ENCODE measurements at places on chromosomes 4 and X.
A peak's percentile ranks its signal among the peaks of the same experiment; 100 is the strongest.

DNA sequence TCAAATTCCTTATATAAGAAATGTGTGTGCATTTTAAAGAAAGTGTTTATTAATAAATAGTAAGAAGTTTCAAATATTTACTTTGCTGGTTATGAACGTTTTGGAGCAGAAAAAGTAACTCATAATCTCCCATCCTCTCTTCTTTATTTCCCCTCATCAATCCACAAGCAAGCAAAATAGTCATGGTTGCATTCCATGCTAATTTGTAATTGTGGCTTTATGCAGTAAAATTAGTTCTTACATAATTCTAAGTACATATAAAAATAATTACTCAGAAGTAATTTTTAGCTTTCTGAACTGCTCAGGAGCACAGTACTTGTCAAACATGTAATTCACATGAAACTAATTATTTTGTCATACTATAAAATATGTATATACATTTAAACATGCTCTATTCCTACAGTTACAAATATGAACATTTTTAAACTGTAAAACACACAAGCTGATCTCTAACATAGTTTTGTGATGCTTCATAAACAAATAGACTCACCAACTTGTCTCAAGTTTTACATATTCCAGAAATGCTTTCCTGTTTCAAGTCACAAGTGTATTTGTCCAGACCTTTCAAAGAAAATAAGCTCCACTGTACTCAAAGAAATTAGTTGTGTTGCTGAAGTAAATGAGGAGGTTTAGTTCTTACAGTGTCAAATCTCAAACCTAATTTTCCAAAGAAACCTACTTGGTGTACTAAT, 218.9 kb downstream of the PABPC4L start:
- no peak for DNase-seq

GRCh38 chrX:64570204-64570603, 175.0 kb upstream of the MTMR8 start:
- DNase-seq: no peak

DNA sequence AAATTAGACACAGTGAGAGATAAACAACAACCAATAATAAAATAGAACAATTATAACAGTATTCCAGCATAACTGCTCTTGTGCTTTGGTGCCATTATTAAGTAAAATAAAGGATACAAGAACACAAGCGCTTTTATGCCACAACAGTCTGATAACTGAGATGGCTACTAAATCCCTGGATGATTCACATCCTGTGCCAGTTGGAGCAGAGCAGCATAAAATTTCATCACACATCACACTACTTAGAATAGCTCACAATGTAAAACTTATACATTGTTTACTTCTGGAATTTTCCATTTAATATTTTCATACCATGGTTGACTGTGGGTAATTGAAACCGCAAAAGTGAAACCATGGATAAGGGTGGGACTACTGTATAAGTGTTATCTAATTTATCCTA, 399.9 kb upstream of the CNKSR2 start:
- DNase-seq: no peak

DNA sequence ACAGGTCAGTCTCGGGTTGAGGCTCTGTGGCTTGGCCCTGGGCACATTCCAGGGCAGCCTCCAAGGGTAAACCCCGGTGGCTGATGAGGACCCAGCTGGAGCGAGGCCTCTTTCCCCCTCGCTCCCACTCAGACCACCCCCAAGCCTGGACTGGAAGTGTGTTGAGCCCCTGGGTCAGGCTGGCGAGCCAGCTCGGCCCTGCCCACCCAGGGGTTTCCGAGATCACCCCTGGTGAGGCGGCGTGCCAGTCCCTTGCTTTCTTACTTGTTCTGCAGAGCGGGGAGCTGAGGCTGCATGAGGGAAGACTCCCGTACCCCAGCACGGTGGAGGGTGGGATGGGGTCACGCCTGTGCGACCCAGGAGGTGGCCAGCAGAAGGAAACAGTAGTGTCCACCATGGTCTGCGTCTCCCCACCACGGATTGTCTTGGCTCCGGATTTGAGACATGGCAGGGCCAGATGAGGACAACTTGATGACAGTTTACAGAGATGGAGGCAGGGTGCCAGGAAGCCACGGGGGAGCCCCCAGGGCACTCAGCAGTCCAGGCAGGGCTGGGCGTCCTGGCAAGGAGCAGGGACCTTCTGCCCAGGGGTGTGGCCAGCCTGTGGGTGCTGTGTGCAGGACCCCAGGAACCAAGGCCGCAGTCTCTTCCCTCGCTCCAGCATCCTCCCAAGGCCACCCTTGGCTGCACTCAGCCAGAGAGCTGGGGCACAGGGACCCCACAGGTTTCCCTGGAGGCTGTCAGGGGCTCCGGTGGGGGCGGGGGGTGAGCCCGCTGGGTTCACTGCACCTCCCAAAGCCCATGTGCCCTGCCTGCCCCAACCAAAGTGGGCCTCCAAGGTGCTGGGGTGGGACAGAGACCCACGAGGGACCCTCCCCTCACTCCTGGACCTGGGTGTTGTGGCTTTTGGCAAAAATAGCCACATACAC, 6.6 kb upstream of the FGFRL1 start:
- DNase-seq: no peak

DNA sequence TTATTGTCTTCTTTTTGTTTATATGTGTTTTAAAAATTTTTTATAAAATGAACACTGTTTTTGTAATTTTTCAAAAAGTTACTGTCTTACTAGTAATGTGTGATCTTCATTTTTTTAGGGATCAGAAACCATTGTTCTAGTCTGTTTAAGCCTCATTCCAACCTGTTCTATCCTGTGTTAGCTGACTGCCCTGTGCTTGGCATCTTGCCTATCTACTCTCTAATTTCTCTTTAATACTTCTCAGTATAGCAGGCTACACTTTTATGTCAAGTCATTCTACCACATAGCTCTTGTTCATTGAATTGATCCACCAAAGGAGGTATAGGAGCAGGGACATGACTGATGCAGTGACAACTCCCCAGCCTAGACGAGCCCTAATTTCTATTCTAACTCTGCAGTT, 70.2 kb upstream of the PLS3 start:
- no peak for DNase-seq

- DNase-seq: no peak
Observed at GRCh38 chr4:16812041-16812440, 86.4 kb downstream of the LDB2 start.

DNA sequence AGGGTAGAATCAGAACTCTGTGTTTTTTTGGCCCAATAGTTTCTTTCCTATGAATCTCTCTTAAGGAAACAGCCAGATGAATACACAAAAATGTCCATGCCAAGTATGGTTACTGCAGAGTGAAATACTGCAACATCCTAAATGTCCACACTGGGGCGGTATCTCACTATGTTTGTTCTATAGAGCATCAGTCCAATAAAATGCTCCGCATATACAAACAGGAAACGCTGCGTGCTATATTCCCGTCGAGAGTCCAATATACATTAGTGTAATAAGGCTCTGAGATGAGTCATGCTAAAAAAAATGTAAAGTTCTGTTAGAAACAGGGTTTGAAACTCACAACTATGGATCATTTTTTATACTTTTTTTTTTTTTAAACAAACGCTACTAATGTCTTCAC, 72.9 kb upstream of the ENOX2 start:
- peak; percentile 9 for DNase-seq

- DNase-seq: no peak
Observed at GRCh38 chrX:38898261-38898660, 97.0 kb downstream of the MID1IP1 start.

- no peak for DNase-seq
Observed at GRCh38 chrX:92231391-92231790, 452.2 kb downstream of the PCDH11X start.

DNA sequence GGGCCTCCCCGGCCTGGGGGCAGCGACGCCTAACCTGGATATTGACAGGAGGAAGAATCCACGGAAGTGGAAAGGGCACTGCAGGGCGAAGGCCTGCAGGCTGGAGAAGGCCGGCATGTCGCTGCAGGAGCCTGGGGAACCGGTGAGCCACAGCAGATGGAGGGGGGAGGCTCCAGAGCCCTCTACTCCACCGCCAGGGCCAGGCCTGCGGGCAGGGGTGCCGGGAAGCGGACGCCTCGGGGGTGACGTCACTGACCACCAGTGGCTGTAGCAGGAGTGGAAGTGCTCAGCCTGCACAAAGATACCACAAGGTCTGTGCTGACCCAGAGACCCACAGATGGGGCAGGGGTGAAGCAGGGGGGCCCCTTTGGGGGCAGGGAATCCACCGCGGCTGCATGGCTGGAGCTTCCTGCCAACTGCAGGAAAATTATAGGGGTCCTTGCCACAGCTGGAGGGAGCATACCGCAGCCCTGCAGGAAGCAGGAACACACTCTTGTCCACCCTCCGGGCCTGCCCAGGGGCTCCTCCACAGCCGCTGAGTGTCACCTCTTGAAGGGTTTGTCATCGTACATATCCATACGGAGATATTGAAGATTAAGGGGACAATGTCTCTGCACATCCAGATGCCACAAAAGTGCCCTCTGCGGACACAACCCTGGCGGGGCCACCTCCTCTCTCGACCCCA, 7.6 kb upstream of the HTRA3 start:
- no peak for DNase-seq

DNA sequence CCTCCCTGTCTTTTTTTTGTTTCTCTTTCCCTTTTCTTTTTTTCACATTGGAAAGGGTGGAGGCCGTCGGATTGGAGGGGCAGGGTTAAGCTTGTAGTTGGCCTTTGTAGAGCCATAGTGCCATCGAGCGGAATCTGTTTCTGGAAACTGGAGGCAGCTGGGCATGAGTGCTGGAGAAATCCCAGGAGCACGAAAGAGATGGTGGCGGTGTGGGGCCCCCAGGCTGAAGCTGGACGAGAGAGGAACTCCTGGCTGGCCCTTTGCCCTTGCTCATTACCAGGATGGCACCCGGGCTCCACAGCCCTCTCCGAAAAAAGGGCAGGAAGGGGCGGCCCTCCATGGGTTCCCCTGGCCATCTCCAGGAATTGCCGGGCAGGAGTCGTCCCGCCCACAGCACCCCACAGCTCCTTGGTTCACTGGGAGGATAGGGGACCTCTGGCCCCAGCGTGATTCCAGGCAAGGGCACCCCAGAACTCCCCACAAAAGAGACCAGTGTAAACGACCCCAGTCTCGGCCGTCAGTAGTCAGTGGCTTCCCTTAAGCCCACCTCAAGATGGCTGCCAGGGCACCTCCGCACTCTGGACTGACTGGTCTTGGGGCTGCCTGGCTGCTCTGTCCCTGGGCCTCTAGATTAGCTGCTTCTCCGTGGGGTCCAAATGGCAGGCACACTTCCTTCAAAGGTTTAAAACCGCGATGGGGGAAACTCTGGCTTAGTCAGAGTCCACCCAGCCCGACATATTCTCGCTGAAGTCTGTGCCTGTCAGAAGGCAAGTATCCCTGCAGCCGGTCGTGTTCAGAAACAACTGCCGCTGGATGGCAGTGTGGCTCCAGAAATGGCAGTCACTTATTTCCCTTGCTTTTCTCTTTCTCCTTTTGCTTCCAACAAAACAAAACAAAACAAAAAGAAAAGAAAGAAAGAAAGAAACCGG, 74.1 kb downstream of the NBDY start:
- peak; percentile 69 for DNase-seq

GRCh38 chr4:75741027-75741426, 16.6 kb downstream of the USO1 start:
- DNase-seq: no peak

- no peak for DNase-seq
Observed at GRCh38 chr4:85910985-85911384, 436.0 kb downstream of the ARHGAP24 start.

DNA sequence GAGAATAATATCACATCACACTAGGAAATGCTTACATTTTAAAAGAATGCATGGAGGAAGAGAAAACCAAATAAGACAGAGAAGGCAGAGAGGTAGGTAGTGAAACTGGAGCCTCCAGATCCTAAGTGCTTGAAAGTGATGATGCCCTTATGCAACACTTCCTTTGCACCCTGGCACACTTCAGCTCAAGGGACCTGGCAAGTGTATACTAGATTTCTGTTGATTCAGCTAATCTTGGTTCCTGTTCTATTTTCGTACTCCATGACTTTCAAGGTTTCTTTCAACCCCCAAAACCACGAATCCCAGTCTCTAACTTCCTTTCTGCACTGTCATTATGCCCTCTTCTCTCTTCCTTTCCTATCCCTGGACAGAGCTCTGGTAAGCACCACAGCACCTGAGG, 36.9 kb upstream of the SH3KBP1 start:
- DNase-seq: no peak

DNA sequence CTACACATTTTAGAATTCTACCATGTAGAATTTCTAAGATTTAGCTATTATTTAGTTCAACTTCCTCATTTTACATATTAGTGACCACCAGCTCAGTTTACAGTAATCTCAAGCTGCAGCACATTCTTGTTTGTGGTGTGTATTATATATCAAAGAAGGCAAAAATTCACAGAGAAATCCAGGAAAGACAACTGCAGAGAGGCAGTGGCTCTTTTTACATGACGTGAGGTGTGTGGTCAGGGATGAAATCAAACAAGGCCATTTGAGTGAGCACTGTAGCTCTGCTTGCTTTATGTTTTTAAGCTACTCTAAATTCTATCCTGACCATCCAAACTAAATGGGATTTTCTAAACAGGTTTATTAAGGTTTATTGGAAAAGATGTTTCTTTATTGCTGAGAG, 71.1 kb downstream of the COL25A1 start:
- no peak for DNase-seq

DNA sequence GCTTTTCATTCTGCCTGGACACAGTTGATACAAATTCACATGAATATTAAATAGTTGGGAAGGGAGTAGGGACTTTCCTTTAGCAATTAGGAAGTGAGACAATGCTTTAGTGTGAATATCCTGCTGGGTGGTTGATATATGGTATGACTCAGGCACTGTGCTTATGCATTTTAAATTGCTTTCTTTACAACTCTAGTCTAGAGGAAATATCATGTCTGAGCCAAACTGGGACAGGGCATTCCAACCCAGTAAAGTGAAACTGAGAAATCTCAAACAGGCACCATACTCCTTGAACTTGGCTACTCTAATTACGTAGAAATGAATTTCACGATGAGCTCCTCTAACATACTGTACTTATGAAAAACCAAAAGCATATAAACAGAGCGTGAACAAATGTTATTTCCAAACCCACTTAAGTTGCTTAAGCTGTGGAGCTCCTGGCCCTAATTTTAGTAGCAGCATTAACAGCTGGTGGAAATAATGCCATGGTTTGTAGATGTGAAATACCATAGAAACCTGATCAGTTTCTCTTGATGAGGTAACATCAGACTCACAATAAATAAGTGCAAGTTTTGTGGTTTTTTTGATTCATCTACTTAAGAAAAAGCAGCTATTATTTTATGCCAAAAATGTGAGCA, 242.9 kb upstream of the GK2 start:
- DNase-seq: no peak

- DNase-seq: no peak
Observed at GRCh38 chr4:126850286-126850685, 782.5 kb upstream of the INTU start.

All from central memory CD4-positive, alpha-beta T cell (primary cell).